KG1 (cell line): ENCODE measurements at places on chromosomes 1 and 21.
A peak's percentile ranks its signal among the peaks of the same experiment; 100 is the strongest.

- no peak for DNase-seq
These were observed 20.8 kb downstream of the SLC6A17 start for GRCh38 chr1:110170766-110171733.

- no peak for DNase-seq
These were observed 23.3 kb upstream of the PADI6 start for GRCh38 chr1:17348593-17349234.

DNA sequence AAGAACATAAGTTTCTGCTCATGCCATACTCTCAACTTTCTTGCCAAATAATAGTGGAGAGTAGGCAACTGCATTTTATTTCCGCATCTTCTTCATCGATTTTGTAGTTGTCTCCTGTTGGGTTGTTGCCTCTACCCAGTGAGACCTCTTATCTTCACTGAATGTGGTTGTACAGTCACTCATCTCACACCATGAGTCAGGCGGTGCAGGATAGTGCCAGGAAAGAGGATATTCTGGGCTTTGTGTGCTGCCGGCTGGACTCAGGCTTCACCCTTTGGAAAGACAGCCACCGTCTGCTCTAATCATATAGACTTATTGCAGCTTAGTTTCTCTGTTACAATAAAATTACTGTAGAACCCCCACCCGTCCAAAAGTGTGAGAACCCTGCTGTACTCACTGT lies 154.3 kb upstream of the USP24 start:
- DNase-seq = no peak

DNA sequence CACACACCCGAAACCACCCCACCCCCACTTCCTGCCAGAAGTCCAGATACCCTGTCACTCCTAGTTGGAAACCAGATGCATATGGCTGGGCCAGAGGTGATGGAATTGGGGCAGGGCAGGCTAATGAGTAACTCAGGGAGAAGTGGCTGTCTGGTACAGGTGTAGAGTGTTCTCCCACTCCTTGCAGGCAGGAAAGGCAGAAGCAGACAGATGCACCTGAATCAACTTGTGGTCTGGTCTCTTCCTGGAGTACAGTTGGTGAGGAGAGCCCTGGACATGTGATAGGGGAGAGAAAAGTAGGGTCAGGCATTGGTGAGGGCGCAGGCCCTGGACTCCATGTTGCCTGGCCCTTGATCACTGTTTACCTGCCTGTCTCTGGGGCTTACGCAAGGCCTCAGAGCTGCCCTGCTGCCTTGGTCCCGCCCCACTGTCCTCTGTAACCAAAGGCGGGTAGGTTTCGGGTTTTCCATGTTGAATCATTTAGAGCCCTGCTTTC lies 2.5 kb downstream of the CGN start:
- no peak for DNase-seq

GRCh38 chr1:67052741-67053534 lies 1.0 kb downstream of the SLC35D1 start:
- DNase-seq = peak; percentile 26
